AG20443 (cell line): ENCODE measurements at places on chromosomes 12 and 14.

GRCh38 chr12:129753586-129753985, 150.2 kb downstream of the TMEM132D start:
- DNase-seq: no peak

- DNase-seq: no peak
Measured at GRCh38 chr12:114275086-114275485, 130.9 kb downstream of the TBX5 start.

DNA sequence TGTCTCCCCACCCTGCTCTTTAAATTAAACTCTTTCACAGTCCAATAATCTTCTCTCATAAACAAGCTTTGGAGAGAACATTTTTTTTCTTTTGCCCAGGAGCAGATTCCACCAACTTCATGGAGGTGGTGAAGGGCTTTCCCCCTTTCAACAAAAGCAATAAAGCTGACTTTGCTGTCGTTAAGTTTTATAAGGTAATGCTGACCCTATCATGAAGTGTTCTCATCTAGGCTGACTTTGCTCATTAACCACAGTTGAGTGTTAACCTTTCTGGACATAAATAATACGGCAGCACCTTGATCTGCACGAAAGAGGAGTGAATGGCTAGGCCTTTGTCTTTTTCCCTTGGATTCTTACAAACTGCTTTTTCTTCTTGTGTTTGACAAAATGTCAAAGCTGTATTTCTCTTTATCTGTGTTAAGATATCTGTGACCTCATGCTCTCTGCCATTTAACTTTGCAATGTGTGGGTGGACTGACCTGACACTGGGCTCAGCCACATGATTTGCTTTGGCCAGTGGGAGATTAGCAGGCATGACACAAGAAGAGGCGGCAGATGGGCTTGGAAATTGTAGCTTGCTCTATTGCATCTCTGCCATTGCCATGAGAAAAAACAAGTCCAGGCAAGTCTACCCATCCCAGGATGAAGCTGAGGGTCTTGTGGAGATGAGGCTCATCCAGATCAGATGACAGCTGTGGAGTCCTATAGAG, 470.9 kb upstream of the CCDC196 start:
- DNase-seq: no peak

- DNase-seq: peak; percentile 54
Measured at GRCh38 chr12:6230321-6231110, 30.3 kb downstream of the CD9 start.

DNA sequence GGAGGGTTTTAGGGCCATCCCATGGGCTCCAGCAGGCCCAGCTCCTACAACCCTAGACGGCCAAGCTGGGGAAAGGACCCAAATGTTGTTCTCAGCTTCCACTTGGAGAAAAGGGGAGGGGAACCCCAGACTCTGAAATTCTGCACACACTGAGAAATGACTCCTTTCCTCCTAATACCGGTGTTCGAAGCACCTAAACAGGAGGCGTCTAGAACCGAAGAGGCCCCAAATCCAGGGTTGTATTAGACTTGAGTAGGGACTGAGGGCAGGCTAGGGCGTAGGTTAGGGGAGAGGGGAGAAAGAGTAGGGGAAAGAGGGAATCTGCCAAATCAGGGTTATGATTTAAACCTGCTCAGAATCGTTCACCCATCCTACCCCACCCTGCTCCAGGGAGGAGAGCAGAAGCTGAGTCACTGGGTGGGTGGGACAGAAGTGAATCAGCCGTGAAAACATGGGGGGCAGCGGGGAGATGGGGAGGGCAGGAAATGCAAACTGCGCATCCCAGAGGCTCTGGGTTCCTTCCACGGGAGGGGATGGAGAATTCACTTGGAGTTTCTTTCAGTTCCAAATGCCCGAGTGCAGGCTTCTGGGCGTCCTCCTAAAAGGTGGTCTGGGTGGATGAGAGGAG, 1.0 kb downstream of the IGFBP6 start:
- DNase-seq: peak; percentile 76

DNA sequence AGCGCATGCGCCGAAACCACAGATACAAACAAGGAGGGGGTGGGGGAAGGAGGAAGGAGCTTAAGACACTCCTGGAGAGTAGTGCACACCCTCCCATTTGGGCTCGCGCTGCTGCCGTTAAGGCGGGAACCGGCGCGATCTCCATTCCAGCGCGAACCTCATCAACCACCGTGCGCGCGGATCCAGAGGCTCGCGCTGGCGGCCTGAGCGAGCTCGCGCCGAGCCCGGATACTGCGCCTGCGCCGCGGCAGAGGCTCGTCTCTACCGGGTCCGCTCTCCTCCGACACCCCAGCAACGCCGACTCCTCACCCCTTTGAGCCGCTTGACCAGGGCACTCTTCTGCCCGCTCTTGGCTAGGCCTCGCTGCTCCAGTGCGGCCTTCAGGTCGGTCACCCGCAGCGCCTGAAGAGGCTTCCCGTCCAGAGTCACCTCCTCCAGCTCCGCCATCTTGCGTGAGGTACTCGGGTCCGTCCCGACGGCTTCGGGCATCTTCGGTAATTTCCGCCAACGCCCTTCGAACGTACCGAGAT, at the start of gene ACIN1:
Gene ACIN1, minus strand, starts transcription at position 471 of the 530 bp plus-strand sequence. Its CDS starts 24 bp downstream, at position 447.
- peak; percentile 86 for DNase-seq

DNA sequence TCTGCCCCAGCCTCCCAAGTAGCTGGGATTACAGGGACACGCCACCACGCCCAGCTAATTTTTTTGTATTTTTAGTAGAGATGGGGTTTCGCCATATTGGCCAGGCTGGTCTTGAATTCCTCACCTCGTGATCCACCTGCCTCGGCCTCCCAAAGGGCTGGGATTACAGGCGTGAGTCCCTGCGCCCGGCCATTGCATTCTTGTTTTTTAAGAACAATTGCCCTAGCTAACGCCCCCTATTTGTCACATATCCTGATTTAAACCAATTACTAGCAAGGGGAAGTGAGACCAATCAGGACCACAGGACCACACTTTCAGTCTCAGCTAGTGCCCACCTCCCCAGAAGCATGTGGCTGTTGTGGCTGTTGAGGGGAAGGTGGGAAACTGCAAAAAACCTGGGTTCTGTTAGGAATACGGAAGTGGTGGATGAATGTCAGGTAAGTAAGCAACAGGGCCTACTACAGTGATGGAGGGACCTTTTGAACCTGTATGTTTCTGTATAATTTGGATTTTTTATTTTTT, 37.8 kb upstream of the NFYB start:
- DNase-seq: no peak

DNA sequence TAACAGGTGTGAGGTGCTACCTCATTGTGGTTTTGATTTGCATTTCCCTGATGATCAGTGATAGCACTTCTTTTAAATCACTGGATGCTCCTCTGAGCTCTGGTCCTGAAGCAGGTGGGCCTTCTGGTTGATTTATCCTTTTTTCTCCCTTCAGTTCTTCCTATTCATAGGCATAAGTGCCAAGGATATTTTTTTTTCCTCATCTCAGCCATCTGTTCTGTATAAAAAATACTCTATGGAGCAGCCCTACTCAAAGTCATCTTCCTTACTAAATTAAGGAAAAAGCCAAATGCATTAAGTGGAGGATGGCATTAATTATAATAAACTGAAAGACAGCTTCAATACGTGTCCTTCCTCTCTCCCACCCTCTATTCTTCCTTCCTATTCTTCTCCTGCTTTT, 18.4 kb downstream of the SPIC start:
- no peak for DNase-seq

- no peak for DNase-seq
Measured at GRCh38 chr14:104390941-104391901, 188.3 kb upstream of the C14orf180 start.

- DNase-seq: no peak
Measured at GRCh38 chr14:89240414-89240813, 176.6 kb downstream of the FOXN3 start.

- no peak for DNase-seq
Measured at GRCh38 chr14:91869556-91869955, 2.2 kb upstream of the TC2N start.

- no peak for DNase-seq
Measured at GRCh38 chr14:104219731-104220214, 81.4 kb downstream of the KIF26A start.

DNA sequence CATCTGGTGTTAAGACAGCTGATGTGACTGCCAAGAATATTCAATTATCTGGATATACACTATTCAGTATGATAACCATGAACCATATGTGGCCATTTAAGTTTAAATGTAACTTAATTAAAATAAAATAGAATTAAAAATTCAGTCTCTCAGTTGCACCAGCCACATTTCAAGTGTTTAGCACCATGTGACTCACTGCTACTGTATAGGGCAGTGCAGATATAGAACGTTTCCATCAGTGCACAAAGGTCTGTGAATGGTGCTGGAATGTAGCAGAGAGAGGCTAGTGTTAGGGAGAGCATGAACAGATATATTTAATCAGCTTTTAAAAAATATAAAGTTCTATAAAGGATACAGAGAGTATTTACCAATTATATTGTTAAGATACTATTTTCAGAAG, 28.7 kb downstream of the ARID4A start:
- no peak for DNase-seq

DNA sequence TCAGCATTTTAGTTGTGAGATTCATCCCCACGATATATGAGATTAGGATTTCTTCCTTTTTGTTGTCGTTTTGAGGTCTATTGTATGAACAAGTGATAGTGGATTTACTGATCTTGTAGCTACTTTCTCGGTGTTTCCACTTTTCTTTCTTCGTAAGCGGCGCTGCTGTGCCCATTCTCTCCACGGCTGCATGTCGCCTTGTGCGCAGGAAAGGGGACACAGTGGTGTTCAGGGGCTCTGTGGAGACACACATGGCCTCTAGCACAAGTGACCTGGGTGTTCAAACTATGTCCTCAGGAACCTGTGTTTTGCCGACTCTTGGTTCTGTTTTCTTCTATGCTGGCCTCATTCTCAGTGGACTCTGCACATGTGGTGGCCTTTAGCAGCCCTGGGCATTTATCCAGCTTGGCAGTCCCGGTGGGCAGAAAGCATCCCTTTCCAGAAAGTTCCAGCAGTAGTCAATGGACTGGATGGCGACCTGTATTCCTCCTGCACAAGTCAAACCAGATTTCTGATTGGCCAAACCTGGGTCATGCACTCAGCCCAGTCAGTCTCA, 18.7 kb downstream of the CKAP4 start:
- DNase-seq: no peak

DNA sequence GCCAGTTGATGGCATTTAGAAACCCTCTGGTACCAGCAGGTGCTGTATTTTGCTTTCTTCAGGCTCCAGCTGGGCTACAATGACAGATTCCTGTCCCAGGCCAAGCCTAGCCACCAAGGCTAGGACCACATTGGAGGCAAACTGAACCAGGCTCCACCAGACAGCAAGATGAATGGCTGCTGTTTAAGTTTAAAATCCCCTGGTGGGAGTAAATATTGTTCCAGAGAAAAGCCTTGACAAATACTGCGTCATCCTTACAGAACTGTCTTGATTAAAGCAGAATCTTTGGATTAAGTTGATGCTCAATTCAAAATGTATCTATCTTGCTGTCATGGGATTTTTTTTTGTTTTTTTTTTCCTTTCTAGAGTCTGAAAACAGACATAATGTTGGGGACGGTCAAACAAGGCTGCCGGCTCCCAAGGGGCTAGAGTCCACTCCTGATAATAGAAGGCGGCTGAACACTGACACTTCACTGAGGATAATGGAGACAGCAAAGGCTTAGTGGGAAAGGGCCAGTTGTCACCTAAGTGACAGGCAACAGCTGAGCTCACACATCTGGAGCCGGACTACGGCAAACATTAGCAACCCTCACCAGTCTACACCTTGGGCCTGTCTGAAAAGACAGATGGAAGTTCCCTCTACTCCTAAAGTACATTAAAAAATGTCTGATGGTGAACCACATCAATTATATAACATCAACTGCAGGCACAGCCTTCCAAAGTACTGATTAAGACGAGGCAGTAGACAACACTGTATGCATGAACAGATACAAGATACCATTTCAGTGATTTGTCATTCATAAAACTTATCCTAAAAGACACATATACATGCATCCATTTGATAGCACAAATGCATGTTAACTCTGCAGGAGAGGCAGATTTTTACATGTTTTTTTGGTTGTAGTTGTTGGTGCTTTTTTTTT, 1.7 kb downstream of the PRICKLE1 start:
- no peak for DNase-seq

GRCh38 chr12:90410962-90411361, 544.0 kb downstream of the CCER1 start:
- DNase-seq: no peak

GRCh38 chr12:50523772-50524171, 19.0 kb downstream of the DIP2B start:
- DNase-seq: no peak
